Thyroid gland (tissue), 4 donors: ENCODE measurements at places on chromosomes 11 and 22.

DNA sequence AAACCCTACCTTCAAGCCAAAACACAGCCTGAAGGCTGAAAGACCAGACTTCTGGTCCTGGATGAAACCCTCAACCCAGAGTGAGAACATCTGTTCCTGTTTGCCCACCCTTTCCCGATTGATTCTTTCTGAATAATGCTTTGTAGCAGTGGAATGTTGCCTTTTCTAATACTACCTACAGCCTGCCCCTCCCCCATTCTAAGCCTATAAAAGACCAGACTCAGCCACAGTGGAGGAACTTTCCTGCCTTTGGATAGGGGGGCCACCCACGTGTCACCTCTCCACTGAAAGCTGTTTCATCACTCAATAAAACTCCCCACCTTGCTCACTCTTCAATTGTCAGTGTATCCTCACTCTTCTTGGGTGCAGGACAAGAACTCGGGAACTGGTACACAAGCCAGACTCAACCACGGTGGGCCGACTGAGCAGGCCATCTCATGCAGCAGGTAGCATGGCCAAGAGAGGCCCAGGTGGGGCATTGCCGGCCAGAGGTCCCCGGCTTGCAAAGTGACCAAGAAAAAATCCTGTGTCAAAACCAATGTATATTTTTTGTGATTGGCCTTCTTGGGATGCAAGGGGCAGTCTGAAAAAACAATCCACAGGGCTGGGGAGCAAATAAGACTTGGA is 6.6 kb upstream of the APOL6 start:
- DNase-seq = no peak

DNA sequence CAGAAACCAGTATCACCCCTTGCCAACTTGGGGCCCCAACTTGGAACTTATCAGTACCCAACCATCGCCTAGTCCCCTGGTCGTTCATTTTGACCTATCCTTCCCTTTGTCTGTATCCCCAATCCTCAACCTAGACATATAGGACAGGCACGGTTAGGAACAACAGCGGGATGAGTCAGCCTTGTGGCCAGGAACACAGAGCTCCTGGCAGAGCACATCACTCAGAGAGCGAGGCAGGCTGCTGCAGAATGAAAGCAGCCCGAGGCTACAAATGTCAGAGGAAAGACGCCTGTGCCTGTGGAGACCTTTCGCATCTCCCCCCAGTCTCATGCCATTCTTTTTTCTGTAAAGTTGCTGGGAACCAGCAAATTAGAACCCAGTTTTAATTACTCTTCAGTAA is 14.6 kb downstream of the DKK3 start:
- no peak for DNase-seq

GRCh38 chr11:64237484-64237951 is 3.1 kb downstream of the VEGFB start:
- DNase-seq = no peak

- DNase-seq = peak; percentile 45
These were observed 128.1 kb upstream of the TOP3B start for GRCh38 chr22:22110548-22111266.

- peak; percentile 34 for DNase-seq
These were observed 14.1 kb downstream of the DCPS start for GRCh38 chr11:126317756-126318573.

DNA sequence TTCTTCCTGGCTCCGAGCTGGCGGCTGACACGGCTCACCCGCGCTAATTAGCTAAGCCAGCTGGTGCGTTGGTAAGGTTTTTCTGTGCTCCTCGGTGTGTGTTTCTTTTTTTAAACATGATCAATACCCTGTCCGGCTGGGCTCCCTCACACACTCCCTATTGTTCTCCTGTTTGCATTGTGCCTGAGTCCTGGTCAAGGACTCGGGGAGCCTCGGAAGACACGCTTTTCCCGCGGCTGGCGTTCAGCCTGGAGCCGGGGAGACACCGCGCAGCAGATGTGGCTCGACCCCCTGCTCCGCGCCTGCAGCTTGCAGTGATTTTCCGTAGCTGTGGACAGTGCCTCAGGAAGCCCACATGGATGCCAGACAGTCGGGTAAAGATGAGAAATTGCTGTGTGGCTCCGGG is 454.9 kb upstream of the CADM1 start:
- no peak for DNase-seq

DNA sequence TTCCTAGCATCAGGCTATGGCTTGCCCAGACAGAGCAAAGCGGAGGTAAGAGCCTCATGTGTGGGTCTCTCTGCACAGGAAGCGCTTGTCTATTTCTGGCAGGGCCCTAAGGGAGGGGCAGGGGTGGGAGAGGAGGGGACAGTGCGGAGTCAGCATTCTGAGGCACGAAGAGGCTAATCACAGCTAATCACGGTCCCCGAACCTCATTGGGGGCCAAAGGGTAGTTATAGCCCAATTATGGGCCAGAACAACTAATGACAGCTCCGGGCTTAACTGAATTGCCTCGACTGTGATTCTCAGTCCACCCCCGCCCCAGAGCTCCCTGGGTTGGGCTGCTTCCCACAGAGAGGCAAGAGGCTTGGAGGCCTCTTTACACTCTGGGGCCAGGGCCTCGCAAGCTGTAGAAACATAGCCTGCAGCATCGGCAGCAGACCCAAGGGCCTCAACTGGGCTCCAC is 72.7 kb upstream of the PRDM11 start:
- no peak for DNase-seq

DNA sequence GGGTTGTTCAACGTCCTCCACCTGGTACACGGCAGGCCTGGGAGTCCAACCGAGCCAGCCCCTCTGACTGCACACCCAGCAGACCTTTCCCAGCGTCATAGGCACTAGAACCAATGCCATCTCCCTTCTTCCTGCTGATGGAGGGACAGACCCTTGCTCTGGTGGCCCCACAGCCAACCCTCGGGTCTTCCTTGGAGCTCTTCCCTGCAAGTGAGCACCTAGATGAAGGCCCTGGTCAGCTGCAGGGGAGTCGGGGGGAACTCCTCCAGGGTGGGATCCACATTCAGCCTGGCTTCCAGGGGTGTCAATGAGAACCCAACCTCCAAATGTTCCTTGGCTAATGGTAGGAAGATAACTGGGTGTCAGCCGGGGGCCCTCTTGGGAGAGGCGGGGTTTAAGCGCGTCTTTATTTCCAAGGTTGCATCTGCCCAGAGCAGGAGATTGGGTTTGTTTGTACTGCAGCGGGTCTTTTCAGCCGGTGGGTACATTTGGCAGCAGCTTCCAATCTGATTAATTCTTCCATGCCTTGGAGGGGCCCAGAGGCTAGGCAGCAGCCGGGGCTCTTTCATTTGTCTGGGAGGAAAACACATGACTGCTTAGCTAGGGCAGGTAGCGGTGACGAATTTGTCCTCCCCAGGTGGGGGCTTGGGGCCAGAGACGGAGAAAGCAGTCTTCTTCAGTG is 56.0 kb upstream of the SHISAL1 start:
- no peak for DNase-seq

- DNase-seq = no peak
These were observed 2113.5 kb downstream of the LRRC4C start for GRCh38 chr11:39345834-39346442.

DNA sequence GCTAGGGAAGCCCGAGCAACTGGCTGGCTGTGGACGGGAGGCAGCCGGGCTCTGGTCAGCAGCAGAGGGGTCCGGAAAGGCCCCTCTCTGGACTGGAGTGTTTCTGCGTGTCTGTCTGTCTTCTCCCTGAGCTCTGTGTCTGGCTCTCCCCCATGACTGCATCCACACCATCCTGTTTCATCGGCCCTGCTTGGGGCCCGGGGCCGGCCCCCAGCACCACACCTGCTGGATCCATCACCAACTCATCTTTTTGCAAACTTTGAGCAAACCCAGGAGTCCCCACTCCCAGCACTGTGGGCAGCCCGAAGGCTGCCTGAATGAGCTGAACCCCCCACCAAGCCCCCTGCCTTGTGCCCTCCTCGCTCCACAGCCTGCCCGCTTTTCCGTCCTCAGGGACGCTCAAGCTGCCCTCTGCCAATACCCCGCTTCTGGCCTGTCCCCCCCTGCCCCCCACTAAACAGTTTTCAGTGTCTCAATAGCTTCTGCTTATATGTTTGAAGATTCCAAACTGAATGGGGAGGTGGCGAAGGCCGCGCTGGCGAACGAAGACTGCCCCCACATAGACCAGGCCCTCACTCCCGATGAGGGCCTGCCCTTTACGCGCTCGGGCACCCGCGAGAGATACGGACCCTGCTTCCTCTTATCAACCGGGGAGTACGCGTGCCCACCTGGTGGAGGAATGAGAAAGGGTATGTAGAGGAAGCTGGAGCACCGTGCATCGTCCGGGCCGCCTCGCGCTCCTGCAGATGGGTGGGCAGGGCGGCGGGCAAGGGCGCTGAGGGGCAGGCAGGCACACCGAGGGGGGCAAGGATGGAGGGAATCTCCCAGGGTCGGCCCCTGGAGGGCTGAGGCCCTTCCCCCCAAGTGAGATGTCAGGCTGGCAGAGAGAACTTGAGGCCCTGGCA is 44.6 kb downstream of the KCNC1 start:
- DNase-seq = no peak

- peak; percentile 77 for DNase-seq
These were observed 4.4 kb upstream of the PRR5 start for GRCh38 chr22:44697423-44698141.

DNA sequence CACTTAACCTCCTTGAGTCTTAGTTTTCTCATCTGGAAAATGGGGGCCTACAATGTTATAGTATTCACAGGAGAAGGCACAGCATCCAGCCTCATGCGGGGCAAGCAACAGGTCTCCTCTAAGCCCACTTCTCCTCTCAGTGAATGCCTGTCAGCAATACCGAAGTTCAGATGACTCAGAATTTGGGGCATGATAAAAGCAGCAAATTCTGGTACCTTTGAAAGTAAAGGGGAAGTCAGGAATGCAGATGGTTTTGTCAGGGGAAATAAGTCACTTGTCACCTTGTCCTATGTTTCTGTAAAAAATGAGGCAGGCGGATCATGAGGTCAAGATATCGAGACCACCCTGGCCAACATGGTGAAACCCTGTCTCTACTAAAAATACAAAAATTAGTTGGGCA is 350.2 kb downstream of the LARGE1 start:
- DNase-seq = no peak

DNA sequence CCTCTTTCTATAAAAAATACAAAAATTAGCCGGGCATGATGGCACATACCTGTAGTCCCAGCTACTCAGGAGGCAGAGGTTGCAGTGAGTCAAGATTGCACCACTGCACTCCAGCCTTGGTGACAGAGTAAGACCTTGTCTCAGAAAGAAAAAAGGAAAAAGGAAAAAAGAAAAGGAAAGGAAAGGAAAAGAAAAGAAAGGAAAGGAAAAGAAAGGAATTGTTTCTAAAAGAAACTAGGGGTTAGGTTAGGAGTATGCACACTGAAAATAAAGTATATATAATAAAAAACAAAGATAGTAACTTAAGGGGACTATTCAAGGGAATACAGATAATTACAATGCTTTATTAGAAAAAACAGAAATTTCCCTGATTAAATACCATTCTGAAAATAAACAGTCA is 50.9 kb downstream of the TTC28 start:
- DNase-seq = no peak

DNA sequence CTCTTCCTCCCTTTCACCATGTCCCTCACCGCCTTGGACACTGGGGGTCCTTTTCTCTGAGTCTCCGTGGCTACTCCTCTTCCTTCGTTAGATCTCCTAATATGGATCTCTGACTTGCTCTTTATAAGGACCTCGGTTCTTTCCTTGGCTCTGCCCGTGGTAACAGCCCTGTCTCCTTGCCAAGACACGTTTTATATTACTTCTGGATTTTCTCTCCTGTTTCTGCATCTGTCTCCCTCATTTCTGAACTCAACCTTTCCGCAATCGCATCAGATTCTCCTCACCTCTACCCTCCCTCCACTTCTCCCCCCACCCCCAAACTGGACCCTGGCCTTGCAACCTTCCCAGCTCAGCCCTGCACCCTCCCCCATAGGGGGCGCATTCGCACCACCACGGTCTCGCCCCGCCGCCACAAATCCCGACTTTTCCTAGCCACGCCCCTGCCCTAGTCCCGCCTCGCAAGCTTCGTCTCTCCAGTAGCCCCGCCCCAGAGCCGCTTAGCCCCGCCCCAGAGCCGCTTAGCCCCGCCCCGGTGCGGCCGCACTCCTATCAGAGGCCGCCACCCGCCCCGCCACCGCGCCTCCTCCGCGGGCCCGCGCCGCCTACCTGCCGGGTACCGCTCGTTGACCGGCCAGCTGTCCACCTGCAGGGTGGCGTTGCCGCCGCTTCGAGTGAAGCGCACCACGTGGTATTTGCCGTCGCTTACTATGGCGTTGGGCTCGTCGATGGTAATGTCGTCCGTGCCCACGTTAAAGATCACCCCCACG is 39.0 kb downstream of the SLC22A12 start:
- DNase-seq = no peak

DNA sequence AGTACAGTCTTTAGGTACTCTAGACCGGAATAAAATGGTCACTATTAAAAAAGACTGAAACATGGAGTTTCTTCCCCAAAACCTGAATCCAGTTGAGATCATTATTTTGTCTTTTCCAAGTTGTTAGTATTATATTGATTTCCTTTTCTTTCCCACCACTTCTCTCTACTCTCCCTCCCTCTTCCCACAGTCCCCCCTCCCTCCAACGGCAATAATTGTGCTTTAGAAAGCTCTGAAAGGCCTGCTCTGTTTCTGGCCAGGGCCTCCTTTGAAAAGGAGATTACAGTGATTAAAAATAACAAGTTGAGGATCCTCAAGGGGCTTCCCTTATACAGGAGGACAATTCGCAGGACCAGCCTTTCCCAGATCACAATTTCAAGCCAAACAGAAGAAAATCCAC is 3.5 kb downstream of the SPON1 start:
- DNase-seq = no peak

- DNase-seq = no peak
These were observed 5.9 kb downstream of the YWHAH start for GRCh38 chr22:31950226-31950625.

DNA sequence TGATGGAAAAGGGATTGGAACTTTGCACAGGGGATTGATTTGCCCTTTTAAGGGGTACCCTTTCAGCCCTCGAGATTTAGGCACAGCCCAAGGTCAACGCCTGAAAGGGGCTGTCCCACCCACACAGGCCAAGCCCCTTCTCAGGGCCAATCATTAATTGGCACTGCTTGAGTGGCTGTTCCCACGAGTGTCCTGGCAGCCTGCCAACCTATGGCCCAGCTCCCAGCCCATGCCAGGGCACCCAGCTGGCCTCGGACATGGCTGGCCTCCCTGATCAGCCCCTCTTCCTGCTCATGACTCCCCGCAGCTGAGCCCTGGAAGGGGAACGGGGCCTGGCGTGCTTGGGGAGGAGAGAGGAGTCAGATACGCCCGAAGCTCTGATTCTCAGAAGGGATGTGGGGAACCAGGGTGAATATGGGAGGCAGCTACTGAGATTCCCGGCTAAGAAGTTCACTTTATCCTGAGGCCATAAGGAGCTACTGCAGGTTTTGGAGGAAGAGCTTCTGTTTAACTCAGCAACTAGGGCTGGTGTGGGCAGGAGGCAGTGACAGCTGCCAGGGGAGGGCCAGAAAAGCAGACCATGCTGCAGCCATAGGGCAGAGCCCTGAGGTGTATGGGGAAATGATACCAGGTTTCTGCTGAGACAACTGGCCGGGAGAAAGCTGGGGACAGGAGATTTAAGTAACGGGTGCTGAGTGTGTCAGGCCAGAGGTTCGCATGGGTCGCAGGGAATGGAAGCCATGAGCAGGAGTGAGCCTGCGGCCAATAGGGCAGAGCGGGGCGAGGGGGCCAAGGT is 30.0 kb downstream of the WNT7B start:
- peak; percentile 40 for DNase-seq

GRCh38 chr22:33831207-33831606 is 89.1 kb downstream of the LARGE1 start:
- no peak for DNase-seq
